ENCODE measurements at places on chromosomes 3 and 15. TPM values are rescaled to one million over a fixed set of nuclear protein-coding genes. Genes with fewer than 3 reads are reported as not detected.

GRCh38 chr15:31457631-31458526 lies 131.2 kb downstream of the KLF13 start:
- peaks cover 10% of the 10 kb centered on the region for H3K4me1 ChIP-seq
- H3K36me3 ChIP-seq: no peaks in the 10 kb centered on the region
- no peaks in the 10 kb centered on the region for H3K27me3 ChIP-seq
- no peak for DNase-seq
- no peak overlapping the region for H3K4me3 ChIP-seq

DNA sequence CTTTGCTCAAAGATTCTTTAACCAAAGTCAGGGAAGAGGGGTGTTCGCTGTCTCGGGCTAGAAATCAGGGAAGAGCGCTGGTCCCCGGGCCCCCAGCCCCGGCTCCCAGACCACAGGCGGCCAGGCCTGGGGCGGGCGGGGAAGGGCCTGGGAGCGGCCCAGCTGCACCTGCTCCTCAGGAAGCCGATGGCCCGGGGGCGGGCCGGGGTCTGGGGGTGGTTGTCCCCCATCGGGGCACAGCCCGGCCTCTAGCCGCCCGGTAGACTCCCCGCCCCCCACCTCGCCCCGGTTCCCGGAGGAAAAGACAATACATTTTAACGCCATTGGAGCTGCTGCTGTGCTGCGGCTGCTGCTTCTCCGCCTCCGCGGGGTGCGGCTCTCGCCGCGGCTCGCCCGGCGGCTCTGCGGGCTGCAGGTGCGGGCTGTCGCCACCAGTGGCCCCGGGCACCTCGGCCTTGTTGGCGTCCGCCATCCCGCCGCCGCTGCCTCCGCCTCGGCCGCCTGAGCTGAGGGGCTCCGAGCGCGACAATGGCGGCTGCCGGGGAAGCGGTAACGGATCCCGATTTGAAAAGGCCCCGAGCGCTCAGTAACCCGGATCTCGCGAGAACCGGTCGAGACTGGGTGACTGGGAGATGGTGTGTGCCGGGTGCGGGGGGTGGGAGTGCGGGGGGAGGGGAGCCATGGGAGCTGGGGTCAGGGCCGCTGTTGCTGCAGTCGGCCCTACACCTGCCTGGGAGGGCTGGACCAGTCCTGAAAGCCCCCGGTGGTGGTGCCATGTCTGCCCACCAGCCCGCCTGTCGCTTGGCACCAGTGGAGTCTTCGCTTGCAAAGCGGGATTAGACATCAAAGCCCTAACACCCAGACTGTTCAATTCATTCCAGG lies at the start of gene MYEF2:
Gene MYEF2 (minus strand): TSS at position 530 of the 882 bp plus-strand sequence. CDS start 58 bp downstream, at position 472.
- peak; percentile 48 for DNase-seq
- no peaks in the 10 kb centered on the region for H3K36me3 ChIP-seq
- H3K27ac ChIP-seq: peak within 1 kb of the TSS; percentile 15
- H3K27me3 ChIP-seq: no peaks in the 10 kb centered on the region
- peak within 1 kb of the TSS; percentile 56 for H3K4me3 ChIP-seq

DNA sequence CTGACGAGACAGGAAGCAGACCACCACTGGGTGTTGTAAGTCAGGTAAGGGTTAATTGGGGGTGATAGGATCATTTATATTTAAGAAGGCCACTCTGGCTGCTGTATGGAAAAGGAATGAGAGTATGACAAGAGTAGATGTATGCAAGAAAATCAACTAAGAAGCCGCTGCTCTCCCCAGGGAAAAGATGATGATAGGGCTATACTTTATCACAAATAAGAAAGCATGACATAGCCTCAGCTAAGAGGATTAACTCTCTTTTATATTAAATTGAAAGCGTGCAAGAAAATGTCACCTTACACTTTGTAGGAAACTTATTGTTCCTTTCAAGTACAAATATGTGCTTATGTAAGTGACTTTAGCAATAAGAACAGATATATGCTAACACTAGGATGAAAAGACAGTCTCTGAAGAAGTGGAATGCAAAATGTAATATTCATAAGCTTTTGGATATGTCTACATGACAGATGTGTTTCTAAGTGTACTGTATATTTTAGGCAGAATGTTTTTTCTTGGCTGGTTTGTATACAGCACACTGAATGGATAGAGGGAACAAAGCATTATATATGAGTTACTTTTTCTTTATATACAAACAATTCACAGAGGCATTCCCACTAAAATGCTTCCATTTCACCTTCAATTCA lies 8.7 kb upstream of the NDUFB4 start:
- no peak overlapping the region for H3K4me3 ChIP-seq
- no peaks in the 10 kb centered on the region for H3K27me3 ChIP-seq

The INAFM2 gene
- polyA plus RNA-seq: 2.7 TPM

The CYP11A1 gene
- not detected for polyA plus RNA-seq

The TNNC1 gene
- not detected for polyA plus RNA-seq

Measured in CD8-positive, alpha-beta memory T cell (primary cell).